ENCODE measurements at places on chromosomes 7 and 10.

DNA sequence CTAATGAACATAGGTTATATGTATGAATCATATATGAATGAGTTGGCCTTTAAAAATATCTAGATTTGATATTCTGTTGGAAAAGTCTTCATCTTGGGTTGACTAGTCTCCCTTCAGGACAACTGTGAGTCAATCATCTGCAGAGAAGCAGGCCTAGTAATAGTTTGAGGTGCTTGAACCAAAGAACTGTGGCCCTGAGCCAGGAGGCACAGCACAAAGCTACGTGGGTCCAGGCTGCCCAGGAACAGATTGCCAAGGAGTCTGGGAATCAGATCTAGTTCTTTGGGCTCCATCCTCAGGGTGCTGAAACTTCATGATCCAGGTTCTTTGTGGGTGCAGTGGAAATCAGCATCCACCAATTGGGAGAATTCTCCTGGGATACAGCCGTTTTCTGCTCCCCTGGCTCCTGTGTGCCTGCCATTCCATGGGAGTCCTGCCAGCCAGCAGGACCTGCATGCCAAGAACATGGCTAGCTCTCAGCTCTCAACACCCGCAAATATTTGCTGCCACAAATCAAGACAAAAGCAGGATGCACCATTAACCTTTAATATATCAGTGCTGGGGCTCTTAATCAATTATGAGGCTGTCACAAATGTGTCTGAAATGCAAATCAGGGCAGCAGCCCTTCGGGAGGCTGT is 709.0 kb downstream of the GRID1 start:
- DNase-seq, result no peak

DNA sequence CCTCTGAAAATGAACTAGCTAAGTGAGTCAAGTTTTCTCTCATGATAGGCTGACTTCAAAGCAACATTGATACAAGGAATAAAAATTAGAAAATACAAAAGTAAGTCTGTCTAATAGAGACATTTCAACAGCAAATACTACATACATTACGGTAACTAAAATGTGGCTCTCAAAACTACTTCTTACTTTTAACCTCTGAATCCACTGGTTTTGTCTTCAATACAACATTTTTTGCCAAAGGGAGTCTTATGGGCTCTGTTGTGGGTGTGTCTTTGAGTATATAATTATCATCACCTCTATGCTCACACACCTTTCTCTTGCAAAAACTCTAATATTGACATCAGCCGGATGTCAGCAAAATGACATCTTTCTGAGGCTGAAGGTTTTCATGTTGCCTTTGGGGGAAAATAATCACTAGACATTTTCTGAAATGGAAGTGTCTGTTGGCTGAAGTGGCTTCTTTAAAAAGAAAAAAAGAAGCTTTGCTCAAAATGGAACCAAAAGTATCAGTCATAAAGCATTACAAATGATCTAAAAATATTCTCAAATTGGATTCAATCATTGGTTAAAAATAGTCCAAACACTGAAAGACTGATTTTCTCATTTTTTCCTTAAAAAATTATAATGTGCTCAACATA is 41.8 kb upstream of the FAM133B start:
- DNase-seq, result no peak

DNA sequence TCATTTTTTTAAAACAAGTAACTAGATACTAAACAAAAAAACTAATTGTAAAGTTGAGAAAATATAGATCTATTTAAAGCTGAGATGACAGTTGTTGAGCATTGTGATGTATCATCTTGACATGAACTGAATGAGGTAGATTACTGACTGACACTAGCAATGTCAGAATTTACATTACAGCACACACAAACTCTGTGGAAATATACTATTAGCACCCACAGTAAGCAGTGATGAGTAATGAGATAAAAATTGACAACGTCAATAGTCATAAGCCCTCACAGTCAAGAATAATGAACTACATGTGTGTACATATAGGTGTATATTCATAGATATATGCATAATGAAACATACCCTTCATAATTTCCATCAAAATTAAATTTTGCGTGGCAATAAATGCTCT is 368.4 kb downstream of the TFEC start:
- DNase-seq, result no peak

DNA sequence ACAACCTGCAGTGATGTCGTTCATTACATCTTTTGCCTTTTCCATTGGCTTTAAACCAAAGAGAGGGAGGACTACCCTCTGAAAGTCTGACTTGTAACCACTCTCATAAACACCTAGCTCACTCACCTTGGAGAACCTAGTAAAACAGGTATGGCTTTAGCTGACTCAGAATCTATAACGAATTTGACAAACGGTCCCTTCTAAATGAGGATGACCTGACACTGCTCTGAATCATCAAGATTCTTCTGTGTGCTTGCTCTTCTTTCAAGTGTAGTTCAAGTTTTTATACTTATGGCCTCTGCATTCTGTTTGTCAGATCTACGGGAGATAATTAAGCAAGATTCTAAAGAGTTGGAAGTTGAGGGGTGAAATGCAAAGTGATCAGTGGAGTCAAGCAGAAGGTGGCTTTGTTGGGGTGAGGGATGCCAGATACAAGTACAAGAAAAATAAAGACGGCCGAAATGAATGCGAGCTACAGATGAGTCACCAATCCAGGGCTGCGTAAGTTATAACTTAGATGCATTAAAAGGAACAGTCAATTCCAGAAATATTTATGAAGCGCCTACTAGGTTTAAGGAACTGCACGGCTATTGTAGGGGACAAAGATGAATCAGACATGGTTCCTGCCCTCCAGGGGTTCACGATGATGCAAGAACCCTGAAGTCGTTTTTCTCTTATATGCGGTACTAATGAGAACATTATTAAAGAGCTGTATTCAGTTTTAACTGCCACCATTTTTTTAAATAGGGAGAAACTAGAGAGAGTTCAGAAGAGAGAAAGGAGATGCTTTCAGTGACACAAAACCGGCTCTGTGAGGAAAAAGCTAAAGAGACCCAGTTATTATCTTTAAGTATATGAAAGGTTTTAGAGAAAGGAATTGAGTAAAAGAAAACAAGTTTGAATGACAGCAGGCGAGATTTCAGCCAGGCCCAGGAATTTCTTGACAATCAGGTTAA is 6.5 kb downstream of the HIPK2 start:
- DNase-seq, result no peak

GRCh38 chr10:132420981-132421846 is 24.2 kb downstream of the PWWP2B start:
- DNase-seq, result no peak

DNA sequence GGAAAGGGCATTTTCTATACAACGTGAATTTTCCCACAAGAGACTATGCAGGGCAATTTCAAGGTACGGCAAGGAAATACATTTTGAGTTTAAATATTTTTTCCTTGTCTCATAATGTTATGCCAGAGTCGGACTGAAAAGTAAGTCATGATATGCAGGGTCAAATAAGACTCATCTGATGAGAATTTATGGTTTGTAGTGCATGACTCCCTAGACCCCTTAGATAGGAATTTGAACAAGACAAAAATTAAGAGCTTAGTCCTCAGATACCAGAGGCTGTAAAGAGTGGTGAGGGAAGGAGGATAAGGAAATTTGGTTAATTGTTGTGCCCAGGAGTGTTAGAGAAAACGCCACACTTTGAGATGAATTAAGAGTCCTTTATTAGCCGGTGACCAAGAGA is 616.6 kb downstream of the XPNPEP1 start:
- no peak for DNase-seq

GRCh38 chr10:14782691-14783363 is 8.1 kb upstream of the FAM107B start:
- peak; percentile 1 for DNase-seq

DNA sequence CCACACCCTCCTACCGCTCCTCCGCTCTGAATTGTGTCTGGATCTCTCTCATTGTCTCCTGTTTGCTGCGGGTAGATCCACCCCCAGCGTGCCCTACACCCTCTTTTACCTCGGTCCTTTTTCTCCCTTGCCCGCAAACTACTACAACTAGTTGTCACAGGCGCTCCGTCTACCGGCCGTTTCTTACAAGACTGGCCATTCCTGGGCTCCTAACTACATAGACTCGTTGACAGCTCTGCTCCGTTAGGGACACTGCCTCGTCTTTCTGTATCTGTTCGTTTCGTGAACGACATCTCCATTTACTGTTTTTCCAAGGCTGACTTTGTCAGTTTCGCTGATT is 786 bp downstream of the TAF3 start:
- peak; percentile 20 for DNase-seq

GRCh38 chr10:18476076-18476647 is 175.2 kb downstream of the NSUN6 start:
- DNase-seq, result no peak

- DNase-seq, result no peak
These were observed 379.7 kb upstream of the ZMIZ1 start for GRCh38 chr10:78688901-78689583.

DNA sequence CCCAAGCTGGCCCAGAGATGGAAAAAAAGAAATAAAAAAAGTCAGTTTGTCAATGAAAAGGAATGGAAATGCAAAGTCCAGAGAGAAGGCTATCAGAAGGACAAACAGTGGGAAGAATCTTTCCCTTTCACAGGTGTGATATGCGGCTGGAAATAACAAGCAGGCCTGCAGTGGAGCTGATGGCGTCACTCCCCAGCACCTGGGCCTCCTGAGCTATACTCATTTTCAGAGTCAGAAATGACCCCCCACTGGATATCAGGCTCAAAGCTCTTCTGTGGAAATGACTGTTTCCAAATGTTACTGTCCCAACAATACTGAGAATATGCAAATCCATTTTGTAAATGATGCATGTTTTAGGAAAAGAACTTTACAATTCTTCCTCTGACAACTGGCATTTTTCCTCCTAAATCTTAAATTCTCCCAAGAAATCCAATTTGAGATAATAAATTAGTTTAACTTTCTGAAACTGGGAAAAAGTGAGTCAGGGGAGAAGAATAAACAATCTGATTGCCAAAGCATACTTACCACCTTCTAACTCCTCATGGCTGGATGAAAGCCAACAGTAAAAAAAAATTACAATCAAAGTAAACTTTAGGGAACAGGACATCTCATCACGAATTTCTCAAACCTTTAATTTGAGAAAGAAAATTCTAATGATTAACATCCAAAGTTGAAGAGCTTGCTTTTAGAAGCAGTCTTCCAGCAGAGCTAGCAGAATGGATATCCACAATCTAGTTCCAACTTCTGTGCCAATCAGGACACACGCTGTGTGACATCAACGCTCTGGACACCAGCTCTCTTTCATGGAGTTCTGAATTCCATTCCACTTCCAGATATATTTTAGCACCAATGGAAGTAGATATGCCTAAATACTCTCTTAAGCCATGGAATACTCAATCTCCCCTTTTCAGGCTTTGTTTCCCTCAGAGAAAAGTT is 5.3 kb upstream of the CUZD1 start:
- no peak for DNase-seq

GRCh38 chr7:95950698-95951097 is 178.3 kb downstream of the DYNC1I1 start:
- no peak for DNase-seq

- no peak for DNase-seq
These were observed 155.2 kb downstream of the DGKI start for GRCh38 chr7:137691566-137691965.

GRCh38 chr7:149027611-149028345 is 527 bp downstream of the PDIA4 start:
- no peak for DNase-seq

DNA sequence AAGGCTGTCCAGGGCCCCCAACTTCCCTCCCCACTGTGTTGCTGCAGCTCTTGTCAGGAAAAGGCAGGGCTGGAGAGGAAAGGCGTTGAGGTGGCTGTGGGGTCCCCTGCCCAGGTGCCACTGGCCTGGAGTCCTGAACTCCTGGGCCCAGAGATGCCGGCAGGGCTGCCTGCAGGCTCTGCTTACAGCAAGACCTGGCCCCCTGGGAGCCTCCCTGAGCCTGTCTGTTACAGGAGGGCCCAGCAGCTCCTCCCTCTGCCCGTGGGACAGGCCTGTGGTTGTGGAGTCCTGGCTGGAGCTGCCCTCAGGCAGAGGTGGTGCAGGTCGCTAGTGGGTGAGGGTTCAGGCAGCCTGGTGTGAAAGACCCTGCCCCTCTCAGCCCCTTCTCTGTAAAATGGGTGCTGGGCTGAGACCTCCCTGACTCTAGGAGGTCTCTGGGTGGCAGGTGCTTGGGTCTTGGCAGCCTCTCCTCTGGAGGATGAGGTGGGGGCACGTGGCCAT is 9.9 kb downstream of the ANTXRL start:
- no peak for DNase-seq

GRCh38 chr10:176677-177076 is 41.4 kb downstream of the ZMYND11 start:
- DNase-seq, result no peak

DNA sequence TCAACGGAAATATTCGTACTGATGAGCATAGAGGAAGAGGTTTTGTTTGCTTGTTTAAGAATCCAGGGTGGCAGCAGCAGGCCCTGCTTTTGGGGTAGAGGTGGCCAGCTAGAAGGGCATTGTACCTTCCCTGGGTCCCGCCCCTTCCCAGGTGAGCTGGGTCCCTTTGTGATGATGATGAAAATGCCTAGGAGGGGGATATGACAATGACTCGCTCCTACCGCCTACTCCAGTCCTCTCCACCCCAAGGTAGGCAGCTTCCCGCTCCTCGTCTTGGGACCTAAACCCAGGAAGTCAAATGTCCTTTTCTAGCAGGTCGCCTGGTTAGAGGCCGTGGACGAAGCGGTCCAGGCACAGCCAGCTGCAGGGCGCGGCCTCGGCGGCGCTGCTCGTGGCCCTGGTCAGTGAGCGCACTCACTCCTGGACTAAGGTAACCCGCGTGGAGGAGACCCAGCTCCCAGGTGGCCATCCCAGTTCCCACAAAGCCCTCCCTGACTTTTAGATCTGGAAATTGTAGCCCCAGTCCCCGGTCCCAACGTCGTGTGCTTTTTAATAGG is 141.4 kb downstream of the LSMEM1 start:
- DNase-seq, result no peak

DNA sequence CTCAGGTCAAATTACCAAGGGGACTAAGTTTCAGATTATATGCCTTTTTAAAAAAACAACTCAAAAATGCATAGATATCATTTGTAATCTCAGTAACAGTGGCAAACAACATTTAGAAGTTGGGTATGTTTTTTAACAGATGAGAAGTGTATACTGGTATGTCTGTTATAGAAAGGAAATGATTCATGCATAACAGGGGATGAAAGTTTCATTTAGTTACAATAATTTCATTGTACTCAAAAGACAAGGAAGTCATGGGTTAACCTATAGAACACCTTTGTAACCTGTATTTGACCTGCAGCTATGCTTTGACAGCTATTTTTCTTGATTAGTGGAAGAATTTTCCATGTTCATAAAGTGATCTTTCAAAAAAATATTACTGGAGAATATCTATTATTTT is 35.4 kb upstream of the FAM133B start:
- DNase-seq, result no peak

DNA sequence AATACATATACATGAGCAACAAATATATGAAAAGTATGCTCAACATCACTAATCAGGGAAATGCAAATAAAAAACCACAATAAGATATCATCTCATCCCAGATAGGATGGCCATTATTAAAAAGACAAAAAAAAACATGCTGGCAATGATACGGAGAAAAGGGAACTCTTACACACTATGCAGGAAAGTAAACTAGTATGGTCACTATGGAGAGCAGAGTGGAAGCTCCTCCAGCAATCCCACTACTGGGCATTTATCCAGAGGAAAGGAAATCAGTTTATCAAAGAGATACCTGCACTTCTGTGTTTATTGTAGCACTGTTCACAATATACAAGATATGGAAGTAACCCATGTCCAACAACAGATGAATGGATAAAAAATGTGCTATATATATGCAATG is 217.5 kb downstream of the SDK1 start:
- DNase-seq, result no peak

GRCh38 chr7:151806204-151806603 is 70.7 kb downstream of the PRKAG2 start:
- no peak for DNase-seq

All from stimulated activated CD4-positive, alpha-beta T cell treated with anti-CD3 and anti-CD28 coated beads, TNF-alpha, amount 100 ng/mL, for 24 hours (primary cell).